ENCODE measurements at places on chromosomes 6 and 20.
A peak's percentile ranks its signal among the peaks of the same experiment; 100 is the strongest.

GRCh38 chr6:158789115-158789917 is 29.9 kb downstream of the EZR start:
- H3K27me3 ChIP-seq, result no peaks in the 10 kb centered on the region
- peaks cover 68% of the 10 kb centered on the region for H3K4me1 ChIP-seq

DNA sequence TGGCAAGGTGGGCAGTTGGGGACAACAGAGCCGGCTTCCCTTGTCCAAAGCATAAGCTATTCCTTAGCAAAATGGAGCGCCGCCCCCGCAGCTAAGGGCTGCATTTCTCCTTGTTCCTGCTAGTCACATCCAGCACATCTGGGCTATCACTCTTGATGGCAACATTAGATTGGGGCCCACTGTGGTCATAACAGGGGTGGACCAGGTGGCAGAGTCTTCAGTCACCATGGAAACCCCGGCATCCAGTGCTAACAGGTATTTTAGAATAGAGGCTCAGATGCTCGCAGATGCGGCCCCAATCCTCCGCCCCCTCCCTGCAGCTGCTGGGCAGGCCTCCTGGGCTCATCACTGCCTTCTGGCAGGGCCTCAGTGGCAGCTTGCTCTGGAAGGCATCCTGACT is 168.2 kb upstream of the PROKR2 start:
- no peaks in the 10 kb centered on the region for H3K36me3 ChIP-seq
- peaks cover 27% of the 10 kb centered on the region for H3K27me3 ChIP-seq
- H3K4me3 ChIP-seq, result no peak overlapping the region
- H3K4me1 ChIP-seq, result peaks cover 14% of the 10 kb centered on the region

- H3K4me1 ChIP-seq, result peaks cover 31% of the 10 kb centered on the region
- no peak overlapping the region for H3K4me3 ChIP-seq
- H3K36me3 ChIP-seq, result peaks cover 22% of the 10 kb centered on the region
- no peak overlapping the region for H3K27ac ChIP-seq
- no peaks in the 10 kb centered on the region for H3K27me3 ChIP-seq
- no peak for DNase-seq
Measured at GRCh38 chr6:170553534-170554012, 466 bp upstream of the PSMB1 start.

- DNase-seq, result no peak
- H3K4me3 ChIP-seq, result no peak overlapping the region
- peaks cover 2% of the 10 kb centered on the region for H3K4me1 ChIP-seq
- no peaks in the 10 kb centered on the region for H3K36me3 ChIP-seq
- H3K27me3 ChIP-seq, result peaks cover 3% of the 10 kb centered on the region
Measured at GRCh38 chr20:13199279-13199678, 21.8 kb upstream of the ISM1 start.

GRCh38 chr20:16606468-16607070 is 33.3 kb upstream of the KIF16B start:
- peaks cover 2% of the 10 kb centered on the region for H3K27me3 ChIP-seq
- no peak overlapping the region for H3K4me3 ChIP-seq
- H3K36me3 ChIP-seq, result no peaks in the 10 kb centered on the region
- no peak for DNase-seq
- H3K4me1 ChIP-seq, result no peaks in the 10 kb centered on the region

DNA sequence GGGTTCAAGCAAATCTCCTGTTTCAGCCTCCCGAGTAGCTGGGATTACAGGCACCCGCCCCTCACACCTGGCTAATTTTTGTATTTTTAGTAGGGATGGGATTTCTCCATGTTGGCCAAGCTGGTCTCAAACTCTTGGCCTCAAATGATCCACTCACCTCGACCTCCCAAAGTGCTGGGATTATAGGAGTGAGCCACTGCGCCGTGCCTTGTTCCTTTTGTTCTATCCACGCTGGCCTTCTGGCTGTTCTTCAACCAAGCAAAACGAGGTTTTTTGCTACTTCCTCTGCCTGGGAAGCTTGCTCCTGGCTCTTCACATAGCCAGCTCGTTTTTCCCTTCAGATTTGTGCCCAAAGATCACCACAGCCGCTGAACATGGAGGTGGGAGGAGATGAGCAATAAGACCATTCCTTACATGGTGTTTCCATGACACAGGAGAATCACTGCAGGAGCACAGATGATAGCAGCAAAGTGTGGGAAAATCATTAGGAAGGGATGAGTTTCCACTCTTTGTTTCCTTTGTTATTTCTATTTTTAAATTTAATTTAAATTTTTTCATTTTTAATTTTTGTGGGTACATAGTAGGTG is 201.0 kb upstream of the ZNF217 start:
- no peaks in the 10 kb centered on the region for H3K27me3 ChIP-seq
- peaks cover 4% of the 10 kb centered on the region for H3K36me3 ChIP-seq
- H3K4me1 ChIP-seq, result no peaks in the 10 kb centered on the region
- DNase-seq, result no peak

DNA sequence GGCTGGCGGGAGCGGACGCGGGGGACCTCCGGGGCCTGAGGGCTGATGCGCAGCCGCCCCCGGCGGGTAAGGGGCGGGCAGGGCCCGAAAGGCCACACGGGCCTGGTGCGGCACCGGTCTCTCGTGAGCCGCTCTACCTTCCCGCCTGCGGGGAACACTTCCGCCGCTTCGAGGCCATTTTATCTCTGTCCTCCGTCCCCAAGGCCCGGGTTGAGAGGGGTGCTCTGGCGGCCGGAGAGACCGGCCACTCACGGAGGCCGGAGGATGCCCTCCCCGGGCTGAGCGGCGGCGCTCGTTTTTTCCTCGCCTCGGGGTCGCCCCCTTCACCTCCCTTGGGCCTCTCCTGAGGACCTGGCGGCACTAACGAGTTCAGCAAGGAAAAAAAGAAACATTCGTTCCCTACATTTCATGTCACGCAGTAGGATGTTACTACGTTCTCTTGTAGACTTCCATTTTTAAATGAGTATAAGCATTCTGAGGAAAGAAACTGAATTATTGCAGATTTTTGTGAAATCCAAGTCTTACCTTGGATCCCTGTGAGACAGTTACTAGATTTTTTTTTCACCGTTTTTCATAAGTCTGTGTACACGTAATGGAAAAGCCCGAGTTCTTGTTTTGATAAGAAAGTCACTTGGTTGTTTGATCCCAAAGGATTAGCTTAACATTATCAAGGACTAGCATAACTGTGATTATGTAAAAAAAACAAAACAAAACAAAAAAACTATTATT is 575 bp downstream of the WTAP start:
- peak overlapping the region; percentile 90 for H3K4me3 ChIP-seq
- H3K4me1 ChIP-seq, result peaks cover 59% of the 10 kb centered on the region
- peak overlapping the region; percentile 93 for H3K27ac ChIP-seq
- peaks cover 43% of the 10 kb centered on the region for H3K36me3 ChIP-seq

DNA sequence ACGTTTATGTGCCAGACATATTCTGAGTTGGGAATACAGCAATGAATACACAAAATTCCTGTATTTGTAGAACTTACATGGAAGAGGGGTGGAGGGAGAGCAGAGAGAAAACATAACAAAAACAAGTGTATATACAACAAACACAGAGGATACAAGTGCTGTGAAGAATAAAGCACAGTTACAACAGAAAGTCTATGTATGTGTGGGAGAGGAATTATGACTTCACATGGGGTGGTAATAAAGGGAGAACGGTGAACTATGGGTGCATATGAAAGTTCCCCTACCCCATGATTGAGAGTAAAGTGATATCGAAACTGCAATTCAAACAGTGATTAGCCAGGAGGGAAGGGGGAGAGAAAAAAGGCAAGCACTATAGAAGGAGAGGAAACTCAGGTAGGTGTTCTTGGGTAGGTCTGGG is 24.6 kb downstream of the HBS1L start:
- H3K27ac ChIP-seq, result peak overlapping the region; percentile 51
- peaks cover 47% of the 10 kb centered on the region for H3K4me1 ChIP-seq
- peaks cover 55% of the 10 kb centered on the region for H3K36me3 ChIP-seq
- H3K27me3 ChIP-seq, result no peaks in the 10 kb centered on the region
- DNase-seq, result no peak
- H3K4me3 ChIP-seq, result peak overlapping the region; percentile 22

- H3K4me3 ChIP-seq, result no peak overlapping the region
- H3K27ac ChIP-seq, result no peak overlapping the region
- no peak for DNase-seq
- H3K4me1 ChIP-seq, result no peaks in the 10 kb centered on the region
Measured at GRCh38 chr20:55269913-55270312, 735.4 kb downstream of the CBLN4 start.

- no peaks in the 10 kb centered on the region for H3K36me3 ChIP-seq
- no peak for DNase-seq
Measured at GRCh38 chr20:51884561-51884960, 82.2 kb upstream of the SALL4 start.

DNA sequence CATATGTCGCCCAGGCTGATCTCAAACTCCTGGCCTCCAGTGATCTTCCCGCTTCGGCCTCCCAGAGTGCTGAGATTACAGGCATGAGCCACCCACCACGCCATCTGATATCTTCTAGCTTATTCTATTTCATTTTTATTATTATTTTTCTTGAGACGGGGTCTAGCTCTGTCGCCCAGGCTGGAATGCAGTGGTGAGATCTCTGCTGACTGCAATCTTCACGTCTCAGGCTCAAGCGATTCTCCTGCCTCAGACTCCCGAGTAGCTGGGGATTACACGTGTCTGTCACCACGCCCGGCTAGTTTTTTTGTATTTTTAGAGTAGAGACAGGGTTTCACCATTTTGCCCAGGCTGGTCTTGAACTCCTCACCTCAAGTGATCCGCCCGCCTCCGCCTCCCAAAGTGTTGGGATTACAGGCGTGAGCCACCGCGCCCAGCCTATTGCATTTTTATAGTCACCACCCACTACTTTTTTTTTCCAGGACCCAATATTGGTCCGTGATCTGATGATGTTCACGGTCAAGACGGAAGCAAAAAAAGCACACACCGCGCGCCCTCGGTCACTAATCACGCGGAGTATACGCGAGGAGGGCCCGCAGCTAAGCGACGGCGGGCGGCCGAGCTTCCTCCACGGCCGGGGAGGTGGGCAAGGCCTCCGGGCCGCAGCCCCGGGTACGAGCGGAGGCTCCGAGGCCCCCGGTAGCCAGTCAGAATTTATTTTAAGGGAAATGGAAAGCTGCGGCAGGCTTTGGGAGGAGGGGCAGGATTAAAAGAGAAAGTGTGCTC is 1.1 kb upstream of the LSM14B start:
- peak overlapping the region; percentile 92 for H3K27ac ChIP-seq
- no peak for DNase-seq
- H3K27me3 ChIP-seq, result no peaks in the 10 kb centered on the region
- peaks cover 22% of the 10 kb centered on the region for H3K36me3 ChIP-seq
- peaks cover 54% of the 10 kb centered on the region for H3K4me1 ChIP-seq
- peak overlapping the region; percentile 85 for H3K4me3 ChIP-seq

- peaks cover 64% of the 10 kb centered on the region for H3K27me3 ChIP-seq
- peaks cover 6% of the 10 kb centered on the region for H3K4me1 ChIP-seq
- no peaks in the 10 kb centered on the region for H3K36me3 ChIP-seq
- no peak within 1 kb of the TSS for H3K27ac ChIP-seq
- DNase-seq, result peak; percentile 14
- peak within 1 kb of the TSS; percentile 16 for H3K4me3 ChIP-seq
Measured at GRCh38 chr6:106974336-106974998, at the start of gene CD24. CD24 (minus strand) TSS chr6:106974729; CDS start chr6:106974646, 83 bp downstream.

GRCh38 chr20:5397393-5397792 is 80.6 kb upstream of the PROKR2 start:
- no peak overlapping the region for H3K27ac ChIP-seq
- no peak for DNase-seq
- no peaks in the 10 kb centered on the region for H3K27me3 ChIP-seq
- H3K4me1 ChIP-seq, result no peaks in the 10 kb centered on the region
- H3K36me3 ChIP-seq, result no peaks in the 10 kb centered on the region

GRCh38 chr20:64234291-64234791 is 21.2 kb upstream of the PCMTD2 start:
- no peaks in the 10 kb centered on the region for H3K36me3 ChIP-seq
- DNase-seq, result no peak
- no peak overlapping the region for H3K27ac ChIP-seq
- no peaks in the 10 kb centered on the region for H3K27me3 ChIP-seq
- H3K4me3 ChIP-seq, result no peak overlapping the region
- H3K4me1 ChIP-seq, result no peaks in the 10 kb centered on the region

DNA sequence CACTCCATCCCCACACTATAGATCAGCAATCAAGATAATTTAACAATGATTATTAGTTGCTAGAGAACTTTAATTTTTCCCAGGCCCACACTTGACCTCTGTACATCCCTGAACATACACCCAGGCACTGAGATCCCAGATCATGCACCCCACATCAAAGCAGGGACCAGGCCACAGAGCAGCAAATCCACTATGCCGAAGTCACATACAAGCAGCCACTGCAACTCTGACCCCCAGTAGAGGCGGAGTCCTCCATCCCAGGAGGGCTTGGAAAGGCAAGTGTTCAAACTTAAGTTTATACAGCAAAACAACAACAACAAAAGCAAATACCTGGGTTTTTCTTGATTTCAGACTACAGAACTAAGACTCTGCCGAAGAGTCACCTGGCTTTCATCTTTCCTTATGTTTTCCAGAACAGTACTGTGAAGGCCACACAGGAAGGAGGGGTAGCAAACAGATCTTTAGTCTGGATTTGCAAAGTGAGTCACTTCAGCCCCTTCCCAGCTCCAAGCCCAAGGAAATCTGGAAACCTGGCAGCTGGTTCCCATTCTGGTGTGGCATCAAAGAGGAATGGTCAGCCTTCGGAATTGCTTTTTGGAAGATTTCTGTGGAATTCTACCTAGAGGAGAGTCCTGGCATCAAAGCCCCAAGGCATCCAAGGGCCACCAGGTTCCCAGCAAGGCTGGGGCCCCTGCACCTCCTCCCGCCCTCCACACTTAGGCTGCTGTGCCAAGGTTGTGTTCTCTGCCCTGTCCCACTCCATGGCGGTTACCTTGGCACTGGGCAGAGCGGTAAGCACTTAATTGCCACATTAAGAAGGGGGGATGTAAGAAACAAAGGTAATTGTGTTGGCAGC is 7.3 kb downstream of the JAG1 start:
- no peak for DNase-seq
- no peak overlapping the region for H3K4me3 ChIP-seq
- peaks cover 56% of the 10 kb centered on the region for H3K27me3 ChIP-seq
- no peak overlapping the region for H3K27ac ChIP-seq
- no peaks in the 10 kb centered on the region for H3K36me3 ChIP-seq
- H3K4me1 ChIP-seq, result peaks cover 3% of the 10 kb centered on the region

- no peak overlapping the region for H3K4me3 ChIP-seq
- H3K27ac ChIP-seq, result no peak overlapping the region
- H3K27me3 ChIP-seq, result no peaks in the 10 kb centered on the region
- H3K36me3 ChIP-seq, result peaks cover 2% of the 10 kb centered on the region
- H3K4me1 ChIP-seq, result no peaks in the 10 kb centered on the region
Measured at GRCh38 chr6:109820706-109821350, 129.7 kb downstream of the FIG4 start.

- H3K4me3 ChIP-seq, result no peak overlapping the region
- no peaks in the 10 kb centered on the region for H3K4me1 ChIP-seq
- no peaks in the 10 kb centered on the region for H3K36me3 ChIP-seq
- no peak for DNase-seq
- no peaks in the 10 kb centered on the region for H3K27me3 ChIP-seq
- H3K27ac ChIP-seq, result no peak overlapping the region
Measured at GRCh38 chr6:83985715-83986114, 47.9 kb upstream of the MRAP2 start.

GRCh38 chr6:141097471-141097870 is 1035.3 kb upstream of the GJE1 start:
- no peaks in the 10 kb centered on the region for H3K36me3 ChIP-seq
- no peaks in the 10 kb centered on the region for H3K27me3 ChIP-seq
- no peak overlapping the region for H3K4me3 ChIP-seq
- H3K27ac ChIP-seq, result no peak overlapping the region
